ENCODE measurements at places on chromosomes 5 and 9. TPM values are rescaled to one million over a fixed set of nuclear protein-coding genes. Genes with fewer than 3 reads are reported as not detected.

DNAH5 gene
- 1.1 TPM for polyA plus RNA-seq

DEPDC1B gene
- polyA plus RNA-seq: 32.0 TPM

IL9 gene
- not detected for polyA plus RNA-seq

KIF4B gene
- polyA plus RNA-seq: 0.30 TPM

DNA sequence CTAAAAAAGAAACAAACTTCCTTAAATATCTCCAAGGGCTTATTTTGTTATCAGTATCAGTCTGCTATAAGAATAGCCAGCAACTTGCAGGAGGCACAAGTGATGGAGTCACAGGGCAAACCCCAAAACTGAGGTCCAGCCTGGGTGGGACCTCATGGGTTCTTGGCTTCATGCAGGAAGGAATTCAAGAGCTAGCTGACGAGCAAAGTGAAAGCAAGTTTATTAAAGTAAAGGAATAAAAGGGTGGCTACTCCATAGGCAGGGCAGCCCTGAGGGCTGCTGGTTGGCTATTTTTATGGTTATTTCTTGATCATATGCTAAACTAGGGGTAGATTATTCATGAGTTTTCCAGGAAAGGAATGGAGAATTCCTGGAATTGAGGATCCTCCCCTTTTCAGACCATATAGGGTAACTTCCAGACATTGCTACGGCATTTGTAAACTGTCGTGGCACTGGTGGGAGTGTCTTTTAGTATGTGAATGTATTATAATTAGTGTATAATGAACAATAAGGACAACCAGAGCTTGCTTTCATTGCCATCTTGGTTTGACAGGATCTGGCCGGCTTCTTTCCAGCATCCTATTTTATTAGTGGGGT is 231.9 kb downstream of the ADAMTSL1 start:
- no peak for DNase-seq

GRCh38 chr5:69167493-69167855 is 524 bp downstream of the CCNB1 start:
- DNase-seq: no peak

- DNase-seq: no peak
Measured at GRCh38 chr9:13589034-13589737, 309.7 kb upstream of the MPDZ start.

- no peak for DNase-seq
Measured at GRCh38 chr5:149731332-149731616, 1.2 kb downstream of the PPARGC1B start.

DNA sequence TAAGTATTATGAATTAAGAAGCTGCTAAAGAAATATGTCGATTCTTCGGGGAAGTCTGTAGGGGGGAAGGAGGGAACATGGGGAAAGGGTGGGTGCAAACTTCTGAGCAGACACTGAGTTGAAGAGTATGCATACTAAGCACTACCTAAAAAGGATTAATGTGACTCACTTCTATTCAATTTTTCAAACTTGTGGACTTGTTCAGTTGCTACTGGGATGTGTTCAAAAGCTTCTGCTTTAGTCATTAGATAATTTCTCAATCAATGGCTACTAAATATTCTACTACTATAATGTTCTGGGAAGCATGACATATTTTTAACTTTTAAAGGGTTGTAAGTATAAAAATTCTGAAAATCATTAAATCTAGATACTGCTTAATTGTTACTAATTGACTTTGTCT is 109.7 kb upstream of the FER start:
- DNase-seq: no peak

DNA sequence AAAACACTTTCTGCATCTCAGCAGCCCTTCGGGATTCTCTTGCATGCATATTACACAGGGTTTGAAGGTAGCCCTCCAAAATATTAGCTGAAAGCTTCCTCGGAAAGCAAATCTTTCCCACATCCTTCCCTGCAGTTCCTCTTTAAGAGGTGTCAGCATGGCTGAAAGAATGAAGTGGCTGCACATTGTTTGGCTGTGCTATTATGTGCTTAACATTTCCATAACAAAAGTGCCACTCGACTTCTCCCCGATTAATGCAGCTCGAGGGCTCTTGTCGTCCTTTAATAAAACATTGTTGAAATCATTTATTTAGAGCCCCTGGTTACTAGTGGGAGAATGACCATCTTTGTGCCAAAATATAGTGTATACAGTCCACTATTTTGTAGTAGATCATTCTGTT is 6.5 kb downstream of the GAS1 start:
- DNase-seq: no peak

GRCh38 chr9:79660615-79661014 is 88.8 kb downstream of the TLE4 start:
- DNase-seq: no peak
